ENCODE measurements at places on chromosomes 7 and 10.

- DNase-seq, result no peak
Measured at GRCh38 chr7:20424500-20424899, 93.8 kb downstream of the ITGB8 start.

DNA sequence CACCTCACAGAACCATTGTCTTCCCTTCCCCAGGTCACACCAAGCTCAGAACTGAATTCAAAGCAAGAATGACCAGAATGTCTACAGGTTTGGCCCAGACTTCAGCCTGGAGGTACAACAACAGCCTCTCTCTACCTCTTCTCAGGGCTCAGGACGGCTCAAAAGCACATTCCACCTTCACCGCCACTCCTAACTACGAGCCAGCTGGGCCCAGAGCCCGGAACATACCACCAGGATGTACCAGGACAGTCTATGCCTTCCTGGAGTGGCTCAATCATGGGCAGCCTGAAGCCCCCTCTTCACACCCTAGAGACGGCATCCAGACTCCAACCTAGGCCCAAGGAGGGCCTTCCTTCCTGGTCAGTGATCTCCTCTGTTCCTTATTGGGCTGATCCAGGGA, 41.6 kb downstream of the ANXA8 start:
- no peak for DNase-seq

- no peak for DNase-seq
Measured at GRCh38 chr10:108323274-108323798, 1158.8 kb upstream of the SORCS1 start.

DNA sequence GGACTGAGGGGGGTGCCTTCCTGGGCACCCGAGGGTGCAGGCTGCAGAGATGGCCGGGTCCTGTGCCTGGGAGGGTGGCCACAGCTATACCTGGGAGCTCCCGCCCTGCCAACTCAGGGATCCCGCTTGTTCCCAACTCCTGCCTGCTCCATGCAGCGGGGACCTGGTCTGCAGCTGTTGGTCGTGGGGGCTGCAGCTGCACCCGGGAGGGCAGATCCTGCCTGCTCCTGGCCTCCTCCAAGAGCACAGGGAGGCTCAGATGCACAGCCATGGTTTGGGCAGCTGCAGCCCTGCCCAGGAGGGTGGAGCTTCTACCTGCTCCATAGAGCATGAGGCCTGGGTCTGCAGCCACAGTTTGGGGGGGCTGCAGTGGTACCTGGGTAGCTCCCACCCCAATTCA, 13.3 kb upstream of the TCTN3 start:
- no peak for DNase-seq

GRCh38 chr7:117217106-117218035, 105.5 kb downstream of the WNT2 start:
- DNase-seq, result no peak

DNA sequence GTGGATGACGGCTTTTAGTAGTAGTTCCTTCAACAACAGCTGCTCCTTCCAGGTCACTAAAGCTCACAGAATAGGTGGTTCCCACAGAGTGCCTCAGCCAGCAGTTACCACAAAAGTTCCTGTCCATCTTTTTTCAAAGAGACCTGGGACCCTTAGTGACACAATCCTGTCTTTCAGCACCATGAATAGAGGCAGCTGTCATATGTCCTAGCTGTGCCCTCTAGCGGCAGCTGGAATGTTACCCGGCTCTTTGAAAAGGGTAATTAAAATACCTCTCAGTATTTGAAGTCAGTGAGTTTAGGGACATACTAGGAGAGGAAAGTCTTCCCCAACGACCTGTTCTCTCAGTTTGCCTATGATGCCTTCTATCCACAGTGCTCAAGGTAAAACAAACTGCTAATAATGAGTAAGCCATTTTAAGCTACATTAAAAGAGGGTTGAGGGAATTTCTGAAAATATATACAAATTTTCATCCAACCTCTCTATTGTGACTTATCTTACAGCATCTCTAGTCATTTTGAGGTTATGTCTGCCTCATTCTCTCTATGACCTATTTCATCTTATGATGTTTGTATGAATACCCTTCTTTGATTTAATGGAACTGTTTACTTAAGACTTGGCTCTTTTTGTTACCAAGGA, 290.8 kb downstream of the NXPH1 start:
- peak; percentile 38 for DNase-seq

GRCh38 chr10:89926736-89927135, 225.3 kb downstream of the KIF20B start:
- no peak for DNase-seq

Measured in activated CD4-positive, alpha-beta T cell treated with anti-CD3 and anti-CD28 coated beads, Interleukin-10, Interleukin-2, amounts not matched to agents 100 ng/mL and 50 ng/mL, durations not matched to agents 16 hours and 8 hours (primary cell).